ENCODE measurements at places on chromosomes 2 and 18.

DNA sequence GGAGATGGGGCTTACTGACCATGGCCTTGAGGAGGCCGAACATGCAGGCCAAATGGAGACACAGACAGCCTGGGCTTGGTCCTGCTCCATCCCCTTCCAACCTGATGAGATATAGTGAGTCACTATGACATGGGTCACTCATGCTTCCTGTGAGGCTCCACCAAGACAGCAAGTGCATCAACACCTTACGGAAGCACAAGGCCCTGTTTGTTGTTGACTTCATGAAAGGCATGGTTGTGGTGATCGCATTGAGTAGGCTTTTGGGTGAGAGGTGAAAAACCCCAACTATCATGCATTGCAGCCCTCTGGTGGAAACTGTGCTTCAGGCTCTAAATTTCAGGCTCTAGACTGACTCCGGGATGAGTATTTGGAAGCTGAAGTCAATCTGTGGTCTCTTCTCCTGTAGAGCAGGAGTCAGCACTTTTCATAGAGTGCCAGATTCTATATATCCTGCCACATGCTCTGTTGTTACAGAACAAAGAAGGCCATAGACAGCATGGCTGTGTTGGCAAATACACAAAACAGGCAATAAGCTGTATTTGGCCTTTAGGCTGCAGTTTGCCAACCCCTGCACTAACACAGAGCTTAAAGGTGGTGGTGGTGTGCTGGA is 10.1 kb downstream of the IL37 start:
- DNase-seq, result no peak

DNA sequence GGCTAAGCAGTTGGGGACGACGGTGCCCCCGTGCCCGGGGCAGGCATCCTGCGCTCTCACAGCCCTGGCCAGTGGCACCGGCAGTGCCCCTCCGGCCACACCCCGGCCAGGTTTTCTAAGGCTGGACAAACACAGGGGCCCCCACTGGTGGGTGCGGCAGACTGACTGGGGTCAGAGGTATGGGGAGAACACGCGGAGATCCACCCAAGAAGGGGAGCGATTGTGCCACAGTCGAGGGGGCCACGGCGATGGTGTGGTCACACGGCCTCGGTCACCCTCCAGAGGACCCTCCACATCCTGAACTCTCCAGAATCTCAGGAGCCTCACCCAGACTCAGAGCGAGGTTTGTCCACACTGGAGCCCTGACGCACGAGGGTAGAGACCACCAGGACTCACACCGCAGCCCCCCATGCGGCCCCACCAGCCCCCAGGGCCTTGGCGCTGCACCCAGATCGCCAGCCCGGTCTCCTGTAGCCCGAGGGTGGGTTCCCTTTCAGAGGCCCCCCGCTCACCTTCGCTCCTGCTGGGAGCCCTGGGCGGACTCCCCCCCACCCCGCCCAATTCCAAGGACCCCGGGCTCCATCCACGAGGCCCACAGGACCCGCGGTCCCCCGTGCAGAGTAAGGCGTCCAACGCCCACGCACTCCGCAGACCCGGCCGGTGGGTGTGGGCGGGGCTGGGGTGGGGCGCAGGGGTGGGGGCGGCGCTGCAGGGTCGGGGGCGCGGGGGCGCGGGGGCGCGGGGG is 15.2 kb downstream of the PDCD1 start:
- no peak for DNase-seq

DNA sequence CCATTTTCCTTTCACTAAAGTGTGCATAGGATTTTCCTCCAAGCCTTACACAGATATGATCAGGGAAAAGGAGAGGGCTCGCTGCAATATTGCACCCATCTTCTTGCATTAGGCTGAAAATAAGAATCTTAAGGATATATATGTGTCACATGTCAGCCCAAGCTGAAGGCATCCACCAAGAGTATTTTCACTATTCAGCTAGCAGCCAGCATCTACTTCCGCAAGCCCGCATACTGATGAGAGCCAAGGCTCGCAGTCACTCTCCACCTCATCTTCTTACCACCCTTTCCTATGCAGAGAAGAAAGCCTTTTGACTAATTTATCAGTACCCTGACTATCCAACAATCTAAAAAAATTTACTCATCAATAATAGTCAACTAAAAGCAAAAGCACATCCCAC is 6.1 kb downstream of the TMEM163 start:
- DNase-seq, result no peak

- DNase-seq, result no peak
Observed at GRCh38 chr2:176385219-176385759, 116.0 kb downstream of the MTX2 start.

DNA sequence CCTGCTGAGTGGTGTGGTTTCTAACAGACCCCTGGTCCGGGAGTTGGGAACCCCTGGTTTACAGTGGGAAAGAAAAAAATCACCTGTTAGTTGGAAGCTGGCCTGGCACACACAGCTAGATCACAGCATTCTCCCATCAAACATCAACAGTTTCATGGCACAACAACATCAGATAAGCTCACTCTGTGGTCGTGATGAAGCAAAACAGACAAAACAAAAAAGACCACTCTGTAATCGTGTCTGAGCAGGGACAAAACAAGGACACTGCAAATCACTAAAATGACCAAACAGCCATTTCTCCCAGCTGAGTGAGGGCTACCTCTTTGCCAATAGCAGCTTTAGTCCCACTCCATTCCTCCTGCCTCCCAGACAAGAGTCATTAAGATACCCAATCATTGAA is 9.0 kb upstream of the IMPACT start:
- no peak for DNase-seq

GRCh38 chr18:47215554-47216138 is 35.8 kb downstream of the SKOR2 start:
- peak; percentile 30 for DNase-seq

All from WTC11 (cell line).